Activated CD8-positive, alpha-beta memory T cell treated with anti-CD3 and anti-CD28 coated beads, Interleukin-2, amount 10 ng/mL, durations not matched to agents 7 days and 5 days (primary cell): ENCODE measurements at places on chromosomes 6 and 20. TPM values are rescaled to one million over a fixed set of nuclear protein-coding genes. Genes with fewer than 3 reads are reported as not detected.

- no peak for DNase-seq
- H3K27ac ChIP-seq, result no peak overlapping the region
- H3K27me3 ChIP-seq, result peaks cover 28% of the 10 kb centered on the region
- H3K36me3 ChIP-seq, result no peaks in the 10 kb centered on the region
These were observed 36.1 kb upstream of the NKX2-4 start for GRCh38 chr20:21433329-21433890.

GRCh38 chr6:166954118-166954713 is 2.1 kb downstream of the RNASET2 start:
- H3K27ac ChIP-seq, result no peak overlapping the region
- H3K36me3 ChIP-seq, result peaks cover 4% of the 10 kb centered on the region

DNA sequence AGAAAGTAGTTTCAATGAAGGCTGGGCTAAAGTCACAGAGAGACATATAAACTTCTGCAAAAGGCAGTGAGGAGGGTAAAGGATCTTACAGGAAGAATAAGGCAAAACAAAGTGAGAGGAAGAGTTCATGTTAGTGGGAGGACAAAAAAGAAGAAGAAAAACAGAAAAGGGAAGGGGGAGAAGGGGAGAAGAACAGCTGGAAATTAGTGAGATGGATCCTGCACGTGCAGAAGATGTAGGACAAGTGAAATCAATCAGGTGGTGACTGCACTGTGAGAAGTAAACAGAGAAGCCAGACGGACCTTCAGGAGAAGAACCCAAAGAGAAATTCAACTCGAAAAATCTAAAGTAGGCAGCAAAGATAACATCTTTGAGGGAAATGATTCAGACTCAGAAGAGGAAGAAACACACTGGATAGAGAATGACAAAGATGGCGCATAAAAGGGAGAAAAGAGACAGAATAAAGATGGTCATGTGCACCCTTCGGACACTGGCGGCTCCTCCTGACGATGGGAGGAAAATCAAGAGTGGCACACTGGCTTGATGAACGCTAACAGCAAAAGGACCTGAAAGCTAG is 105.9 kb downstream of the MYB start:
- peaks cover 23% of the 10 kb centered on the region for H3K36me3 ChIP-seq
- H3K27ac ChIP-seq, result no peak overlapping the region
- peaks cover 9% of the 10 kb centered on the region for H3K4me1 ChIP-seq
- no peak overlapping the region for H3K4me3 ChIP-seq
- H3K27me3 ChIP-seq, result no peaks in the 10 kb centered on the region

DNA sequence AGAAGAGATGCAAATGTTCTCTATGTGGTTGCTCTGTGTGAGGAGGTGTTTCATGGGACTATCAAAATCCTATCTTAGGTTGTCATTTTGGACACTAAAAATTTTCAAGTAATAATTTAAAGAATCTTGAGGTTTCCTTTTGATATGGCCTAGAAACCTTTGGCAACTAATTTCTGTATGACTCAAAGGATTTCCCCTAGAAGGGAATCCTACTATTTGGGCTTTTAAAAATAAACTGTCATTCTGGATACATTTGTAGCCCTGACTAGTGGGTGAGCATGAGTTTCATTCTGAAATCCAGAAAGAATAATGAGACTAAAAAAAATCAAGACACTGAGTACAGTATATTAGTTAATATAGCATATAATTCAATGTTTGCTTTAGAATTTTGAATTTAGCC is 25.5 kb upstream of the RAB23 start:
- no peak overlapping the region for H3K4me3 ChIP-seq
- no peak overlapping the region for H3K27ac ChIP-seq
- no peaks in the 10 kb centered on the region for H3K36me3 ChIP-seq
- no peak for DNase-seq
- H3K4me1 ChIP-seq, result no peaks in the 10 kb centered on the region

EPPIN gene
- not detected for total RNA-seq

OR2H2 gene
- not detected for total RNA-seq

TMEM200A gene
- total RNA-seq, result 5.0 TPM
